ENCODE measurements at places on chromosomes 2 and 18.

GRCh38 chr2:191533693-191534180 is 144.2 kb upstream of the NABP1 start:
- no peak for DNase-seq

- DNase-seq: no peak
Measured at GRCh38 chr2:9780368-9781130, 62.7 kb upstream of the TAF1B start.

DNA sequence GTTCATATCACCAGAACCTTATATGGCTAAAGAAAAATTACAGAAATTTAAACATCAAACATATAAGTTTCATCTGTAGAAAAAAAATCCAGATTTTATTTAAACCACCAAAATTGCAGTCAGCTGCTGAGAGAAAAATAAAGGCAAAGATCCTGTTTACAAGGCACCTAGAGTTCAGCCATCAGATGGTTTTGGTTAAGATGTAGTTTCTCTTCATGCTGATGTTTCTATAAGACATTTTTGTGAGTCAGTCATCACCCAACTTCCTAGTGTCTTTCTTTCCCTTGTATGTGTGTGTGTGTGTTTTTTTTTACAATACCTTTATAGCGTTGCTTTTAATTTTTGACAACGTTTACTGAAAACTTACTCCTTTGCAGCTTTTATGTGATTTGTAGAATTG is 26.1 kb upstream of the MMADHC start:
- no peak for DNase-seq

- DNase-seq: no peak
Measured at GRCh38 chr2:138712212-138712979, 67.8 kb downstream of the NXPH2 start.

GRCh38 chr2:71332435-71332796 is 834 bp downstream of the ZNF638 start:
- DNase-seq: no peak

GRCh38 chr18:29928081-29928480 is 1114.5 kb downstream of the DSC3 start:
- no peak for DNase-seq

- no peak for DNase-seq
Measured at GRCh38 chr2:198456418-198456817, 652.0 kb downstream of the PLCL1 start.

GRCh38 chr18:44799907-44800421 is 119.3 kb downstream of the SETBP1 start:
- no peak for DNase-seq

DNA sequence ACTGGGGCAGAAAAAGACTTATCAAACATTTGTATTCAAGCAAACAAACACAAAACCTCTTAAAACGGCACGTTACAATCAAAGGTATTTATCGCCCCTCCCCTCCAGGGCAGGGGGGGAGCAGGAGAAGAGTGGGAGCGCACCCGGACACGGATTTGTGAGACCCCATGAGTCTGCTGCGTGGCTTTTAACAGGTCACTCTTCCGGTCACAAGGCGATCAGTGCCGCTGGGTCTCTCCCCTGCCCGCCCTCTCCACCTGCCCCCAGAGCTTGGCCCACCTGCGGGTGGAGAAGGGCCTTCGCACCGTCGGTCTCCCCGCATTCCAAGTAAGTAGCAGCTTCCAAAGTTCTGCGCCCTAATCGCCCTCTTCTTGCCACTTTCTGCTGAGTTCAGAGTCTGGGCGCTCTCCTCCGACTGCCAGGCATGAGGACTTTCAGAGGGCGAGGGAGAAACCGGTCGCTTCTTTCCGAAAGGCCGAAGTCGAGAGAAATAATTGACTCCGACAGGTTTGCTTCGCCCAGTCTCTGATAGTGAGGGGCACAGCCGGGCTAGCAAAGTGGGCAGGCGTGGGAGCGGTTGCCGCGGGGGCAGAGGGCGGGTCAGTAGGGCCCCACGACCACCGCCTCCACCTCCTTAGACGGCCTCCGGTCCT is 800 bp downstream of the RPRM start:
- DNase-seq: no peak

DNA sequence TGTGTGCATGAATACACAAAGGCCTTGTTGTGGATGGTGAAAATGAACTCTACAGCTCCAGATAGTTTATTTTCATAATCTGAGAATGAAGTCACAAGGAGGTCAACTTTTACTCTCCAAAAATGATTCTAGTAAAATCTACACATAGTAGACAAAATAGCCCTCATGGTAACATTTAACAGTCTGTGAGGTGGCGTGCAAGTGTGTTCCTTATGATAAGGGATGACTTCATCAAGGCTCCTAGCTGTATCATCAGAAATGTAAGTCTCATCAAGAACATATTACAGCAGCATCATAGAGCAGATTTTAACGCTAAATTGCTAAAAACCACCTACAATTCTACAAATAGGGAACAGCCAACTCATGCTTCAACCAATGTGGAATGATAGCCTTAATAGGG is 72.3 kb upstream of the RIOK3 start:
- no peak for DNase-seq

DNA sequence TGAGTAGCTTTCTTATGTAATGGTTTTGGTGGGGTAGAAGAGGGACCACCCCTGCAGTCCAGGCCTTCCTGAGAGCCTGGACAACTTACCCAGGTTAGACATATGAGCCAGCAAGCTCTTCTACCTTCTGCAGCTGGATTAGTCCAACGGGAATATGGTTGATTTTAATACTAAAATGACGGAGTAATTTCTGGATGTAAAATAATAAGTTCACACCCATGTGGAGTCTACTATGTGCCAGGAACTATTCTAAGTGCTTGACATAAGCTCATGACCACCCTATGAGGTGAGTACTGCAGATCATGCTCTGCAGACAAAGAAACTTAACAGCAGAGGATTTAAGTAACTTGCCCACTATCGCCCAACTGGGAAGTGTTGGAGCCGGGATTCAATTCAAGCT is 45.5 kb downstream of the DPP4 start:
- no peak for DNase-seq

GRCh38 chr2:80117401-80117800 is 187.2 kb downstream of the LRRTM1 start:
- no peak for DNase-seq

- no peak for DNase-seq
Measured at GRCh38 chr2:170739048-170739447, 23.9 kb downstream of the SP5 start.

DNA sequence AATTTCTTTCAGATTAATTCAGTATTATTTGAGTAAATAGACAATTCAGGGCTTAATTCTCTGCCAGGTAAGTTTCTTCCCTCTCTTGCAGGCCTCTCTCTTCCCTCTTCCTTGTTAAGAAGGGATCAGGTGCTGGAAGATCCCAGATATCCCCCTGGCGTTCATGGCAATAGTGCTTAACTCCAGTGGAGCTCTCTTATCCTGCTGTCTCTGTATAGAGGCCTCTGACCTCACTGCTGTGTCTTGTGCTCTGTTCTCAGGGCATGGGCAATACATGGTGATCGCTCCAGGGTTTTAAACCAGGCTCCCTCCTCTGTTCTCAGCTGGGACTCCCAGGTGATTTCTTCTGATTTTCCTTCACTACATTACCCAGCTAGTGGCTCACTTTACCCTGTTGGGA is 226.8 kb downstream of the MC4R start:
- no peak for DNase-seq

GRCh38 chr2:24969784-24970183 is 2.0 kb downstream of the DNAJC27 start:
- no peak for DNase-seq

DNA sequence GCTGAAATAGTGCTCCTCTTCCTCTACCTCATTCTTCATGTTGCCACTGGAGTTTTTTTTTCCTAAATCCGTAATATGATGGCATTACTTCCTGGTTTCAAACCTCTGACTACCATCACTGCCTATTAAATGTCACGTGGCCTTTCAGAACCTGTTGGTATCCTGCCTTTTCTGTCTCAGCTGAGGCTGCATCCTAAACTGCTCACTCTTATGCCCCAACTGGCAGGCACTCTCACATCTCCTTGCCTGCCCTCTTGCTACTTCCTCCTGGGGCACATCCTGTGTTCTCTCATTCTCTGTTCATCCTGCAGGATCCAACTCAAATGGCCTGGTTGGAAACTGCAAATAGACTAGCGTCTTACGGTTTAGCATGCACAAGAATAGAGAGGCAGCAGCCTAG is 468.1 kb upstream of the FANCL start:
- no peak for DNase-seq

- DNase-seq: no peak
Measured at GRCh38 chr2:37648331-37649011, 23.0 kb downstream of the CDC42EP3 start.

DNA sequence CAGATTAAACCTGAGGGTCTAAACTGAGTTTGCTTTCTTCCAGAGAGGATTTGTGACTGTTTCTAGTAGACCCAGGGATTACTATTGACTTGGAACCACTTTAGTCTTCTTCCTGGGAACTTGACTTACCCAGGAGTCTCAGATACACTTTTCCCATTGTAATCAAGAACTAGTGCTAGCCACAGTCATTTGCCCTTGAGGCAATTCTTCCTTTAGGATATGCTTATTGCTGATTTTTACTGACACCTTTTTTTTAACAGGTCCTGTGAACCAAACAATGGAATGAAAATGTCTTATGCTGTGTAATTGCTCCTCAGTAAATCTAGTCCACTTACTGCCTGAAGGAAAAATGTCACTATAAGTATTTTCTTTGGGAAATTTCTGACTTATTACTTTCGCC is 78.3 kb downstream of the TAF4B start:
- no peak for DNase-seq

GRCh38 chr2:182410120-182410519 is 16.7 kb downstream of the PDE1A start:
- DNase-seq: no peak

GRCh38 chr2:69560147-69560482 is 83.4 kb downstream of the AAK1 start:
- no peak for DNase-seq

Data from stimulated activated CD8-positive, alpha-beta memory T cell treated with anti-CD3 and anti-CD28 coated beads, Interleukin-4, amount 100 ng/mL, for 1 hour (primary cell).